Activated CD4-positive, CD25-positive, alpha-beta regulatory T cell (primary cell): ENCODE measurements at places on chromosomes 16 and 17.

- DNase-seq = peak; percentile 11
Measured at GRCh38 chr17:59620518-59621259, 994 bp downstream of the CLTC start.

- DNase-seq = no peak
Measured at GRCh38 chr16:85202631-85203461, 90.6 kb upstream of the CIBAR2 start.

DNA sequence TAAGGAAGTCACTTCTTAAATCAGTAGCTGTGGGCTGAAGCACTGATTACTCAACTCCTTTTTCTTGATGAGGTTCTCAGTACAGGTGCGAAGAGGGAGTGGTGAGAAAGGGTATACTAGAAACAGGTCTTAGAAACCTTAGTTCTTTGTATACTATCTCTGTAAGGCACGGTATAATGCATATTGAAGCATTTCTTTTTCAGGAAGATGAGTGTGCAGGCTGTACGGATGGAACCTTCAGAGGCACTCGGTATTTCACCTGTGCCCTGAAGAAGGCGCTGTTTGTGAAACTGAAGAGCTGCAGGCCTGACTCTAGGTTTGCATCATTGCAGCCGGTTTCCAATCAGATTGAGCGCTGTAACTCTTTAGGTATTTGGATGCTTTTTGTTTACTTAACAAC, 39.2 kb downstream of the CYLD start:
- no peak for DNase-seq

DNA sequence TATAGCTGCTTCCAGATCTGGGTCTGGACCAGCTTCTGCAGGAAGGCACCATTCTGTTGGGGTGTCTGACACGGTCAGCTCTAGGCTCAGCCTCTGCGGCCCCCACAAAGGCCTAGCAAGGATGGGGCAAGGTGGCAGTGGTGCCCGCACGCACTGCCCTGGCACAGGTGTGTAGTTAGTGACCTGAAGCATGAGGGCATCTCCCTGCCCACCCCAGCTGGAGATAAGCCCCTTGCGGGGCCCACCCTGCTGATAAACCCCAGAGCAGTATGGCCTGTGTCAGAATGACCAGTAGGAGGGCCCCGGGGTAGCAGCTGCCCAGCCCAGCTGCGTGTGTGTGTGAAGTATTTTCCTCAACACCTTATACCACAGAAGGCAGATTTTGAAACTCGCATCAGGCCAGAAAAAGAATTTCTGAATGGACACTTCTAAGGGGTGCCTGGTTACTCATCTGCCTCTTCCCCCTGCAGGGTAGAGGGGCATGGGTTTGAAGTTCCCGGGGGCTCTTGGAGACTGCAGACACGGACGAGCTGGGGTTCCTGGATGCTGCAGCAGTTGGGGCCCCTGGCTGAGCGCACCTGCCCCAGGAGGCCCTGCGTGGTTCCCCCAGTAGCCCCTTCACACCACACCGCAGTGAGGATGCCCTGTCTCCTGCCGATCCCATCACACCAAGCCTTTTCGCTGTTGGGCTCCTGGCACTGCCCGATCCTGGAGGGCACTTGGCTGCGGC, 4.5 kb downstream of the ARHGDIA start:
- DNase-seq = no peak

GRCh38 chr17:28951428-28951990, at the start of gene PHF12:
TSS of gene PHF12 (minus strand) at chr17:28951518. CDS start at chr17:28950960, 558 bp downstream.
- DNase-seq = peak; percentile 99

DNA sequence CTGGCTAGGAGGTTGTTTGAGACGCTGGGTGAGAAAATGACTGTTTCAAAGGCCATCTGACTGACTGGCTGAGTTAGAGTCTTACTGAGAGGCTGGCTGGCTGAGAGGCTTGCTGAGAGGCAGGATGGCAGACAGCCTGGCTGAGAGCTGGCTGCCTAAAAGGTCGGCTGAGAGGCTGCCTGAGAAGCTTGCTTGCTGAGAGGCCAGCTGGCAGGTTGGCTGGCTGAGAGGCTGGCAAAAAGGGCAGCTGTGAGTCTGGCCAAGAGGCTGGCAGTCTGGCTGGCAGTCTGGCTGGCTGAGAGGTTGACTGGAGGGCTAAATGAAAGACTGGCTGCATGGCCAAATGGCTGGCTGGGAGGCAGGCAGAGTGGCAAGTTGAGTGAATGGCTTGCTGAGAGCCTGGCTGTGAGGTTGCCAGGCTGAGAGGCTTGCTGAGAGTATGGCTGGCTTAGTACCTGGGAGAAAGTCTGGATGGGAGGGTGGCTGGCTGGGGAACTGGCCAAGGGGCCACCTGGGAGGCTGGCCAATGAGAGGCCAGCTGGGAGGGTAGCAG, 35.3 kb upstream of the ACSM2B start:
- no peak for DNase-seq

GRCh38 chr17:8046306-8046928, 7.6 kb downstream of the ALOX15B start:
- no peak for DNase-seq

DNA sequence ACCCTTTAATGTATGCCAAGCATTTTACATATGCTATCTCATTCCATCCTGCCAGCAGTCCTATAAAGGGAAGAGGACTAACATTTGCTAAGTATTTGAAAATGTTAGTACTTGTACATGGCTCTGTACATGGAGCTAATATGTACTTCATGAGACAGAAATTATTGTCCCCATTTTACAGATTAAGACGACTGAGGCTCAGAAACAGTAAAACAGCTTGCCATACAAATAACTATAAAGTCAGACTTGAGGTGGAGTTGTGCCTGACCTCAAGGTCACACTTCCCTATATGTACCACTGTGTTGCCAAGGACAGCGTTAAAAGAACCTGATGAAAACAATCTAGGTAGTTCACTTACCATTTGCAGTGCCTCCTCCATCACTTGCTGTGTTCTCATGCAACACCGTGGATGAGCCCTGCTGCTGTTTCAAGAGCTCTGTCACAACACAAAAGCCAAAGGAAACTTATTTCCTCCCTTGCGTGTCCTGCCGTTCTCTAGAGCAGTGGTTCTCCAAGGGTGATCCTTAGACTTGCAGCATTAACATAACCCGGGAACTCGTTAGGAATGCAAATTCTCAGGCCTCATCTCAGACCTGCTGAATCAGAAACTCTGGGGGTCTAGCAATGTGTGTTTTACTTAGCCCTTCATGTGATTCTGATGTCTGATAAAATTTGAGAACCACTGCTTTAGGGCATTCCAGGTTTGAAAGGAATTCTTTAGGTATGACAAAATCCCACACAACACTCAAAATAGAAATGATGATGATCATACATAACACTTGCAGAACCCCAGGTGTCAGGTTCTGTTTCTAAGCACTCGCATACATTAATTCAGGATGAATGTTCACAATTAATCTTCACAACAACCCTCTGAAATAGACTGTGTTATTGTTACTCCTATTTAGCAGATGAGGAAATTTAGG, 51.2 kb upstream of the MTMR4 start:
- DNase-seq = no peak

GRCh38 chr17:49556223-49556943, 19.3 kb upstream of the NXPH3 start:
- peak; percentile 83 for DNase-seq

- no peak for DNase-seq
Measured at GRCh38 chr17:39872751-39873150, 4.7 kb downstream of the ZPBP2 start.

DNA sequence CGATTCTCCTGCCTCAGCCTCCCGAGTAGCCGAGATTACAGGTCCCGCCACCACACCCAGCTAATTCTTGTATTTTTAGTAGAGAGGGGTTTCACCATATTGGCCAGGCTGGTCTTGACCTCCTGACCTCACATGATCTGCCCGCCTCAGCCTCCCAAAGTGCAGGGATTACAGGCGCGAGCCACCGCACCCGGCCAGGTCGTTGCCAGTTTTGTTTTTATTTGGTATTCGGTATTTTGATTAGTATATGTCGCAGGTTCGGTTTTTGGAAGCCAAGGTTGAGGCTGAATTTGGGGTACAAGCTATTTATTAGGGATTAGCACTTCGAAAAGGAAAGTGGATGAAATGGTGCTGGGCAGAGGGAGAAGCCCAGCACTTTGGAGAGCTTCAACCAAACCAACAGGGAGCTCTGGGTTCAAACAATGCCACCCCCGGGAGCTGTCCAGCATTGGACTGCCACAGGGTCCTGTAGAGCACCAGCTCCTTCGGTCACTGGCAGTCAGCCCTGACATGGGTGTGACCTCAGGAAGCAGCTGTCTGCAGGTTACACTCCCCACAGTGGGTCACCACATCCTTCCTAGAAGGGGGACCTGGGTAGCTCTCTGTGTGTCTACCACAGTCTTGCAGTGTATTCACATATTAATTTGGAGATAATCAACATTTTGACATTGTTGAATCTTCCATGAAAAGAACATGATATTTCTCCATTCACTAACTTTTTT, 1.5 kb upstream of the CLEC10A start:
- no peak for DNase-seq

GRCh38 chr16:85049706-85050305, 22.2 kb downstream of the KIAA0513 start:
- no peak for DNase-seq

GRCh38 chr16:70380248-70380918, 33.7 kb downstream of the DDX19A start:
- DNase-seq = peak; percentile 24

DNA sequence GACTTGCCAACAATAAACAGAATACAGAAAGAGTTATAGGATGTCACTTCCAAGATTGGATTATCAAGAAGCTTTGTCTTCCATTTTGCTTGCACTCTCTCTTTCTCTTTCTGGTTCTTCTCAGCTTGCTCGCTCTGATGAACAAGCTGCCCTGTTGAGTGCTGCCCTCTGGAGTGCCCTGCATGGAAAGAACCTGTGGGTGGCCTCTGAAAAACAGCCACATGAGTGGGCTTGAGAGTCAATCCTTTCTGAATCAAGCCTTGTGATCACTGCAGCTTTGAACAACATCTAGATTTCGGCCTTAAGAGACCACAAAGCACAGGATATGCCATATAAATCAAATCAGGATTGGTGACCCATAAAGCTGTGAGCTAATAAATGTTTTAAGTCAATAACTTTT, 185.1 kb downstream of the KIF2B start:
- DNase-seq = no peak

- DNase-seq = no peak
Measured at GRCh38 chr17:2722611-2723010, 11.0 kb upstream of the CLUH start.

- no peak for DNase-seq
Measured at GRCh38 chr16:3788711-3789374, 71.5 kb upstream of the TRAP1 start.

DNA sequence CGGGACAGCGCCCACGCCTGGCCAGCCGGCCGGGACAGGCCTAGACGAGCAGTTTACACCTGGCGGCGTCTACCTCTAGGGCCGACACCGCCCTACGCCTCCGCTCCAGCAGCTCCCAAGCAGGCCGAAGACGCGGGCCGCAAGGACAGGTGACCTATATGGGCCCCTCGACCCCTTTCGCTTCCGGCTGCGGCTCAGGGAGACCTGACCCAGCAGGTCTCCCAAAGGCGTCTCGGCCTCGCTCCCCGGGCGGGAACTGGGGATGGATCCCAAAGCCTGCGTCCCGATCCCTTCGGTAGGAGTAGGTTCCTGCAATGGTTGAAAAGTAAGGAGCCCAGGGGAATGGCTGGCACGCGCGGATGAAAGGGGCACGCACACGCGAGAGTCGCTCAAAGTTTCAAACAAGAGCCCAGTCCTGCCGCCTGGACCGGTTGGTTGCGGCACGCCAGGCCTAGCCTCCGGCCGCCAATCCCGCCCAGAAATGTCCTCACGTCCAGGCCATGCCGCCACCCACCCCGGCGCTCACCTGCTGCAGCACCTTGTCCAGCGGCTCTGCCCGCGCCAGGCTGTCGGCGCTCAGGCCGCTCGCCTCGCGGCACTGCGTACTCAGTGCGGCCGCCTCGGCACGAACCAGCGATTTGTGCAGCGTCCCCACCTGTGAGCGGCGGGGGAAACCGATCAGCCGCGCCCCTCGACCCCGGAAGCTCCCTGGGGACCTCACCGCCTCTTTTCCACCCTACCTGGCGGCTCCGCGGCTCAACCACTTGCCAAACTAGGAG, 630 bp downstream of the ESRP2 start:
- DNase-seq = no peak

GRCh38 chr17:39352986-39353385, 48.4 kb downstream of the FBXL20 start:
- DNase-seq = no peak

DNA sequence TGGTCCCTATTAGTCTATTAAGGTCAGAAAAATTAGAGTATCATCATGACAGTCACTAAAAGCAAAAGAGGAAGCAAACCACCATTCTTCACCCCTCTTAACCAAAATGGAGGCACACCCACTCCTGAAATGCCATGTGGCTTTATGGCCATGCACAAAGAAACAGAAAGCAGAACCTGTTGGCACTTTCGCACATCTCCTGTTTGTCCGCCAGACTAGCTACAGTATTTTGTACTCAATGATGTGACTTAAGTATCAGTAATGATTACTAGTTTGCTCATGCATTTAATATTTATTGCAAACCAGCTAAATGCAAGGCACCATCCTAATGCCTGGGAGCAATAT, 70.2 kb upstream of the GNAO1 start:
- DNase-seq = no peak

DNA sequence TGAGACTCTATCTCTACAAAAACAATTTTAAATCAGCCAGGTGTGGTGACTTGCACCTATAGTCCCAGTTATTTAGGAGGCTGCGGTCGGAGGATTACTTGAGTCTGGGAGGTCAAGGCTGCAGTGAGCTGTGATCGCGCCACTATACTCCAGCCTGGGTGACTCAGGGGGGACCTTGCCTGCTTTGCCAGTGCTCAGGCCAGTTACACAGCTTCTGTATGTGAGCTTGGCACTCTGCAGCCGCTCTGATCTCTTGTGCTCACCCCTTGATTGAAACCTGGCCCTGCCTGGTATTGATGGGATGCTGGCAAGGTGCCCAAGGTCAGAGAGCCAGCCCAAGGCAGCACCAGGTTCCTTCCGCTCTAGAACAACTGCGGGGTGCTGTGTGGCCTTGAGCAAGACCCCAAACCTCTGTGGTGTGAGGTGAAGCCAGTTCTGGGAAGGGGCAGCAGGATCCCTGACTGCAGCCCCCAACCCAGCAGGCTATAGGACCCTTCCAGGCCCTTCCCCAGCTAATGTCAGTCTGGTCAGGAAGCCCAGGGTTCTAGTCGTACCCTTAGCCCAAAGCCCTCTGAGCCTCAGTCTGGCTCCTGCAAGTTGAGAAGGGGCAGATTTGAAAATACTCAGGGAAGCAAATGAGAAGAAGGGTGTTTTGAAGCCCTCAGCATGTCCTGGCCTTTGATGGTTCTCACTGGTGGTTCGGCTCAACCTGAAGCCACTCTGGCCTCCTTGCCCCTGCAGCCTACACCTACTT, 18.9 kb downstream of the MMP15 start:
- no peak for DNase-seq

- no peak for DNase-seq
Measured at GRCh38 chr16:23833960-23834685, 1.7 kb upstream of the PRKCB start.

- DNase-seq = no peak
Measured at GRCh38 chr16:50331570-50331969, 37.2 kb downstream of the BRD7 start.

- no peak for DNase-seq
Measured at GRCh38 chr17:37187262-37187661, 188.5 kb upstream of the C17orf78 start.
